ENCODE measurements at places on chromosomes 7 and 10.

DNA sequence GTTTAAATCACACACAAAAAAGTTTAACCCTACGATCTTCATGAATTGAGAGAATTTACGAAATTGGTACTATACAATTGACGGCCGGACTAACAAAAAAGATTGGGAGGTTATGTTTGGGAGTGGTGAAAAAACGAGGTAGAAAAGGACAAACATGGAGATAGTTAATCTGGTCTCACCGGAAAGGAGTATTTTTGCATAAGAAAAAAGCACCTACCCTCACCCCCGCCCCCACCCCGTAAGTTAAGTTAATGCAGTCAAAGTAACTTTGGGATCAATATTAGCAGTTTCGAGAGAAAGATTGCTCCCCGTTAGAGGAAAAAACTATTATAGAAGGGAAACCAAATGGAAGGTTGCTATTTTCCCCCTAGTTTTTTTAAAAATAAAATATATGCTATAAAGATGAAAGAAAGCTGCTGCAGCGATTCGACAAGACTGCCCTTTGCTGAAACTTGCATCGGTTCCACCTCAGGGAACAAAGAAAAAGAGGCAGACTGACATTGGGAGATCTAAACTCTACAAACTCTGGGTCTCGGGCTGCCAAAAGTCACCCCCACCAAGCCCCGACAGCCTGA is 3.5 kb downstream of the SP8 start:
- DNase-seq = no peak

DNA sequence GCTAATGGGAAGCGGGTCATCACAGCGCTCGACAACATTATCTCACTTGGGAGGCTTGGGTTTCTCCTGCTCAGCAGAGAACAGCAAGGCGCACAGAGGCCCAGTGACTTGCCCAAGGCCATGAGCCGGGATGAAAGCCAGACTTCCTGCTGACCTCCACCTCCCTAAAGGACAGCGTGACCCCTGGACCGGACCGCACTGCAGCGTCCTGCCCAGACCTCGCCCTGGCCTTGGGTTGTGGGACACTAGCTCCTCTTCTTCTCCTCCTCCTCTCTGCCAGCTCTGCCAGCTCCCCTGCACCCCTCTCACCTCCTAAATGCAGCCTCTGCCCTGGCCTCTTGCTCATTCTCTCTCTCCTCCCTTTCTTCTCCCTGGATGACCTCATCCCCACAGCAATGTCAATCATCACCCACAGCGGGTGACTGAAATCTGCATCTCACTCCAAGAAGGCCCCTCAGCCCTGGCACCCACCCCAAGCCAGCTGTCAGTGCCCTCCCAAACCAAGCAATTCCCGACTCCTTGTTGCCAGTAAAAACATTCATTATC is 19.4 kb downstream of the SPOCK2 start:
- DNase-seq = no peak

- no peak for DNase-seq
These were observed 120.6 kb downstream of the PRPF18 start for GRCh38 chr10:13707156-13707881.

DNA sequence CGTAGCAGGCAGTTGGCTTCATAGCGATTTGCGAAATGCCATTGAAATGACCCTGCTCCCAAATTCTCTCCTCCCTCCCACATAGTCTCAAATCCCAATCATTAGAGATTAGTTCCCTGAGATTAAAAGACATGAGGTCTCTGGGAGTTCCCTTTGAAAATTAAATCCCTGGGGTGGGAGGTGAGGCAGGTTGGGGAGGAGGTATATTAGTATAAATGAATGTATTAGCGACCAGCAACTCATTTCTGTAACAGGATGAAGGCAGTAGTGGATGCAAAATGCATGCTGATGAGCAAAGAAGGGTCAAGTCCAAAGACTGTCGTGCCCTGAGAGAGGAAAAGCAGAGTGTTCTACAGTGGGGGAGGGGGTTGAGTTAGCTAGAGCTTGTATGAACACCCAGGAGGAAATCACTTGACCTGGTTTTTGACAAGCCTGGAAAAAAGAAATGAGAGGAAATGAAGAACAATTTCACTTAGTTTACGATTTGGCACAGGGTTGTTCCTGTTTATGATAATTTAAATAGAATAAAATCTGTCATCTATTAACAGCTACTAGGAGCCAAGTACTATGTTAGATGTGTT is 79.6 kb upstream of the MTPN start:
- DNase-seq = no peak

DNA sequence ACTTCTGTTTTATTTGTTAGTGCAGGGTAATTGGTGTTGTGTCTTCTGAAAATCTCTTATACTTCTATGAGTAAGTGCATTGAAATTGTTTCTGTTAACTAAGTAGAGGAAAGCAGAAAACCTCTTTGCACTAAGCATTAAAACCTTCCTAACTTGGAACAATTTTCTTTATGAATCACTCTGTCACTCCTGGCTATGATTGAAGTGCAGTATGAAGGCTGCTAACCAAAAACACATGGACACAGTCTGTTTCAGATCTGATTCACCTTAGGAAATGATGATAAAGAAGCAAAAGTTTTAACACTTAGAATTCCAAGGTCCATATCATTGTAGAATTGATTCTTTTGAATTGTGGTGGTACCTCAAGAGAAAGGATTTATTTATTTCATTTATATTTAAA is 41.9 kb downstream of the MET start:
- no peak for DNase-seq

DNA sequence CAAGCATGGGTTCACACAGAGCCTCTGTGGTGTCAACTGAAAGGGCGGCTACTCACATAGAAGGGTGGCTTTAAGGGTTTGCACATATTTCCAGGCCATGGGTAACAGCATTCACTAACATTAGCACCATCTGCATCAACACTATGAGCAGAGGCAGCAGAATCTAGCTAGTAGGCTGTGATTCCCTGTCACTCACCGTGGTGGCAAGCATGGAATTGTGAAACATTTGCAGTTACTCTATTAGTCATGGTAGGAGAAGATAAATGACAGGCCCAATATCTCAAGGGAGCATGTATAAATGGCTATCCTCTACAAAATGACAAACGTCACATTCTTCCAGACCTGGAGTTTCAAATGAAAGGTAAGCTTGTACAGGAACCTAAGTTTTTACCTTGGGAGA is 32.2 kb upstream of the CUBN start:
- no peak for DNase-seq

DNA sequence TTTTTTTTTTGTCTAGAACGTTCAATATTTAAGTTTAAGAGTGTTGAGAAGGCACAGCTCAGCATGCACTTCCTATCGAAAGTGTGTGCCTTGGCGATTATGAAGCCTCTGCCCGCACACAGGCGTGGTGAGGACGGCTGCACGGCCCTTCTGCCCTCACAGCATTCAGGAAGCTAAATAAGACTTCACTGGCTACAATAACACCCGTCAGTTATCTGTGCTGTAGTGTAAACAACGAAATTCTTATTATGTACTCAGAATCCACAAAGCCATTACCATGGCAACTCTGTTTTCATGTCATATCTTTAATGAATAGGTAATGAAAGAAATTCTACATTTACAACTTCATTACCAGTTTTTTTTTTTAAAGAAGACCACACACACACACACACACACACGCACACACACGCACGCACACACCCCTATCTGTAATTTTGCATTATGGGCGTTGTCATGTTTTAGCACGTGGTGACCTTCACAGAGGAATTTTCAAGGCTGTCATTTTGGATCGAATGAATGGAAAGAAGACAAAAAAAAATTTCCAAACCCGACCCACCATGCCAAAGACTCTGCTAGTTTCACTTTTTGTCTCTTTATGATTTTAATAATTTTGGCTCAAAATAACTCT is 254.8 kb upstream of the CTBP2 start:
- no peak for DNase-seq
